RWPE2 (cell line): ENCODE measurements at places on chromosomes 2 and 18.

GRCh38 chr18:33923980-33924379 lies 300.7 kb downstream of the NOL4 start:
- no peak for DNase-seq

GRCh38 chr2:166891727-166892126 lies 3.4 kb downstream of the XIRP2 start:
- no peak for DNase-seq

DNA sequence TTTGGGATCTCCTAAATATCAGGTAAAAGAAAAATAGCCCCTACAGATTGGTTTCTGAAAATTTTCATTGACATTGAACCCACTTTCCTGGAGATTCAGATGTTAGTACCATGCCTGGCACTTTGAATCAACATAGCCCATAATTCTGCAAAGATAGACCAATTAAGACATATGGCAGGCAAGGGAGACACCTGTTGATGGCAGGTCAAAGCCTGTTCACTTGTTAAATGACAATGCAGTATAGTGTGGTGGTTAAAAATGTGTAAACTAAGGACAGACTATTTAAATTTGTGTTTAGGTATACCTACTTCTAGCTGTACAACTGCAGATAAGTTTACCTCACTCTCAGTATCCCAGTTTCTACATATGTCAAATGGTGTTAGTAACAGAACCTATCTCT lies 178.1 kb upstream of the MMADHC start:
- DNase-seq, result no peak

- no peak for DNase-seq
These were observed 308.2 kb downstream of the PIEZO2 start for GRCh38 chr18:10841203-10841602.

DNA sequence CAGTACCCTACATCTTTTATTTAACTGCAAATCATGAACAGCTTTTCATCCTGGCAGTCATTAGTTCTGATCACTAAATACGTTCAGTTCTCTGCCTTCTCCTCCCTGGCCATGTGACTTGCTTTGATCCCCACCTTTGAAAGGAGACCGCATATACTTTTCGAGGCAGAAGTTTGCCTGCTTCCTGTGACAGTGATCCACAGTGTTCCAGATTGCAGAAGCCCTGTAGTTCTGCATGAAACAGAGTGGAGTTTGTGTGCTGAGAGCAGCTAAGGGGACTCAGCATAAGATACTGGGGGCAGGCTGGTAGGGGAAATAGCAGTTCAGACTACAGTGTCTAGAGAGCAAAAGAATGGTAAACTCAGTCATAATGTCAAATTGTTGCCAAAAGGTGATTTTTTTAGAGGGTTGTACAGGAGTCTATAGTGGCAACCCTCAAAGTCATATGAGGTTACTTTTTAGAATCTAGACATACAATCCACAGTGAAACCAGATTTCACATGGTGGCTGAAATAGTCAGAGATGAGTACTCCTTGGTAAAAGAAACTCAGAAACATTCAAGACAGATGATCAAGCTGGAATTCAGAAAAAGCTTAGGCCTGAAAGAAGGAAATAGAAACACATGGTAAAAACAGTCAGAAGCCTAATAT lies 1800.4 kb upstream of the CELF4 start:
- DNase-seq, result no peak

DNA sequence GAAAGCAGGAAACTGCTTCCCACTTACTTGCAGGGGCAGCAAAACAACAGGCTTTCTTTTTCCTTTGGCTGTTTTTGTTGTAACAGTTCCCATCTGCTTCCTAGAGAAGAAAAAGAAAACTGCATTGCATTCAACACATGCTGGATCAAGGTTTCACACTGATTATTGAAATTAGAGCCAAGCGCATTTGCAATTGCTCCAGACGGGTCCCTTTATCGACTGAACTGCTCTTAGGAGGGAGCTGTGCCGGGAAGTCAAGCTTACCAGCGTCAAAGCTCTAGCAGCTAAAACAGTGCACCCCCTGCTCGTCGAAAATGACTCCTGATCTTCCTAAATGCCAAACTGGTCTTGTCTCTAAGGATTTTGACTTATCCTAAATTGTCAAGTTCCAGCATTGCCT lies 164.0 kb upstream of the SESTD1 start:
- no peak for DNase-seq

GRCh38 chr2:12613137-12613835 lies 103.5 kb upstream of the TRIB2 start:
- no peak for DNase-seq

- no peak for DNase-seq
These were observed 44.5 kb upstream of the SERTAD2 start for GRCh38 chr2:64698177-64698643.

- DNase-seq, result no peak
These were observed 30.6 kb downstream of the MYO7B start for GRCh38 chr2:127566139-127566417.

DNA sequence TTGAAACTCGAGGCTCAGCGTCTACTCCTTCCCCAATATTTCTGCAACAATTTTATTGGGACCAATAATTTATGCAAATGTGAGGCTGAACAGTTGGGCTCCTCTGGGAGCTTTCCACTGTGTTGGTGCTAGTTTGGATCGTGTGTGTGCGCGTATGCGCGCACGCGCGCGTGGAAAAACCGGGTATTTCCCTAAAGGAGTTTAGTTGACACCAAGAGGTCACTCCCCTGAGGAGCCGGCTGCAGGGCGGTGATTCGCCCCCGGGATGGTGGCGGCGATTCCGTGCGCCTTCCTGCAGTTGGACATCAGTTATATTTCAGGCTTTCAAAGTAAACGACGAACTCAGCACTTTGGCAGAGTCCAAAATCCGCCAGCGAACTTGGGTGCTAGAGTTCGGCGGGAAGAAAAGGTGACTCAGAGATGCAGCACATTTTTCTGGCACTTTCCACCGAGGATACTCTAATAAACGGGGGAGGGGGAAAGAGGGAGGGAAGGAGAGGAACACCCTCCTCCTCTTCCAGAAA lies 186.5 kb upstream of the FANCL start:
- no peak for DNase-seq

DNA sequence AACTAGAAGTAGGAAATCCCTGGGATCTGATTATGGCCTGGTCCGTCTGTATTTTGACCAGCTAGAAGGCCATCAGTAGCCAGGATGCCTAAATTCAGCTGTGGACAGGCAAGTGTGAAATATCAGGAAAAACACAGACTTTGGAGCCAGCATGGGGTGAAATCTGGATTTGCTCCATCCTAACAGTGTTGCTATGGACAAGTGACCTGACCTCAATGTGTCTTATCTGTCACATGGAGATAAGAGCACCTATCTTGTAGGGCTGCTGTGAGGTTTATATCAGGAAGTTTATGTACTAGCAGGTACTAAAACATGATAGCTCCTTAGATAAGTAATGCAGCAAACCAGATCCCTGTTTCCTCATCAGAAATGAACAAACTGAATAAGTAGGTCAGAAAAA lies 460.4 kb downstream of the STK39 start:
- no peak for DNase-seq

- DNase-seq, result no peak
These were observed 50.0 kb downstream of the MC4R start for GRCh38 chr18:60322591-60322990.

DNA sequence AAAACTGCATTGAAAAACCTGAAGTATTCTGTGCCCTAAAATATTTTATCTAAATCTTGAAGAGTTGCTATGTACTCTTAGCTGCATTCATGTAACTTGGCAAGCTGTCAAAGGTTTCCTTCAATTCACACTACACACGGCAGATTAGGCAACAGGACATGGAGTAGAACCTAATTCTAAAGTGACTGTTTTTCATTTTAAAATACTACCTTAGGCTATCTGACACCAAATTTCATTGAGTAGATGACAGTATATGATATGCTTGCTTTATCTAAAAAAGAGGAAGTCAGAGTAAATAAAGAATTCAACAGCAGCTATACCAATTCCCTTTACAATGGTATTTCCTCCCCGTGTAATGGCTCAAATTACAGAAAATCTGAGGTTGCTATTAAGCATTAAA lies 45.4 kb downstream of the EXOC6B start:
- no peak for DNase-seq

- no peak for DNase-seq
These were observed 1064.6 kb upstream of the CHAC2 start for GRCh38 chr2:52703004-52703403.

GRCh38 chr2:75315436-75315835 lies 116.1 kb upstream of the TACR1 start:
- DNase-seq, result no peak
